T-helper 17 cell (primary cell): ENCODE measurements at places on chromosomes 16 and 17. TPM values are rescaled to one million over a fixed set of nuclear protein-coding genes. Genes with fewer than 3 reads are reported as not detected.

DNA sequence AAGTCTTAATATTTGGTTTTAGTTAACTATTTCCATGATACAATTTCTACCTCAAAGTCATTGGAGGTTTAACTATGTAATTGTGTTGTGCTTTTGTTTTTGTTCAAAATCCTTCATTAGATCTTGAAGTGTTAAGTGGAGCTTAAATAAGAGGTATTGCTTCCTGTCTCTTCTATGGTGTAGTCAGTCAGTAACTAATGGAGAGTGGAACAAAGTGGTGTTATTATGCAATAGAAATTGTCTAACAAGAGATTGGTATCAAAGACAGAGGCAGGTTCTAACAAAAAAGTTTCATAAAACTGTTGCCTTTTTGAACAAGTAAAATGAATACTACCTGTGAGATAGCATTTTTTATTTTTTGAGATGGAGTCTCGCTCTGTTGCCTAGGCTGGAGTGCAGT, 45.2 kb downstream of the GRB7 start:
- no peak for DNase-seq

- DNase-seq, result no peak
Measured at GRCh38 chr16:17224879-17225281, 245.9 kb downstream of the XYLT1 start.

DNA sequence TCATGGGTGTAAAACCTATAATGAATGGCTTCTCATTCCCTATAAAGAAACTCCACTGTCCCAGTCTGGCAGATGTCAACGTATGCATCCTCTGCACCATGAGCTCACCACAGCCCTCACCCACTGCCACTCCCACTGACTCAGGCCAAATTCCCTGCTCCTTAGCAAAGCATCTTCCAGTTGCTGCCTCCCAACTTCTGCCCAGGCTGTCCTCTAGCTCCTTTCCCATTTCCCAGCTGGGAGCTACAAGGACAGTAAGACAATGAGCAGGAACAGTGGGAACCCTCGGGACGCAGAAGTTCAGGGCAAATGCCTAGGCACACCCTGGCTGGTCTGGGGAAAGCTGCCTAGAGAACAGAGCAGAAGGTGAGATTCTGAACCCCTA, 9.1 kb upstream of the THAP11 start:
- no peak for DNase-seq

DNA sequence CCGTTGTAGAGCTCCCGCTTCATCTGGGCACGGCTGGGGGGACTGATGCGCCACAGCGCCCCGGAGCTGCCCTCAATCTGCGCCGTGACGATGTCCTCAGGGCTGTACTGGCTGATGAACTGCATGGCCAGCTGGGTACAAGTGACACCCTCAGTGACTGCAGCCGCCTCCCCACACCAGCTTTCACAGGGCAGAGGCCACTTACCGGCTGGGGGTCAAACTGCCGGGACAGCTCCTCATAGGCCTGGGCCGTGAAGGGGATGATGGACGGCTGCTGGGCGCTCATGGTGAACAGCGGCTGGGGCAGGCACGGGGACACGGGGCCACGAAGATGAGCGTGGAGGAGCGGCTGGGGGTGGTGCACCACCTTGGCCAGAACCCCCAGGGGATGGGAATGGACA, 10.3 kb downstream of the CTU2 start:
- DNase-seq, result no peak

- no peak for DNase-seq
Measured at GRCh38 chr16:89071686-89072547, 21.7 kb upstream of the ACSF3 start.

- DNase-seq, result no peak
Measured at GRCh38 chr17:33593991-33594390, 300.9 kb upstream of the ASIC2 start.

- DNase-seq, result no peak
Measured at GRCh38 chr17:15891318-15891717, 53.6 kb upstream of the ADORA2B start.

DNA sequence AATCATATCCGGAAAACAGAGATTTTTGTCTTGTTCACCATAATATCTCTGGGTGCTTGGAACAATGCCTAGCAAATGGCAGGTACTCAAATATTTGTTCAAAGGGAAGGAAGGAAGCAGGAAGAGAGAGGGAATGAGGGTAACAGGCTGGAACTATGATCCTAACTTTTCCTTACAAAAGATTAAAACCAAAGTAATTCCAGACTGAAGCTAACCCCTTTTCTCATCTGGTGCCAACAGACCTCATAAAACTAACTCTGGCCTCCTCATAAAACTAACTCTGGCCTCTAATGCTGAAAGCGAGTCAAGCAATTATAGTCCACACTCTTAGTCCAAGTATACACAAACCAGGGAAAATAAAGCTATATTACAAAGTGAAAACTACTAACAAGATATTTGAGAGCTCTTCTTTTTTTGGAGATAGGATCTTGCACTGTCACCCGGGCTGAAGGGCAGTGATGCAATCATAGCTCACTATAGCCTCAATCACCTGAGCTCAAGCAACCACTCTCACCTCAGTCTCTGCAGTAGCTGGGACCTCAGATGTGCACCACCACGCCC, 84.6 kb downstream of the KANSL1 start:
- no peak for DNase-seq

FA2H gene
- total RNA-seq, result 0.73 TPM

PRR29 gene
- total RNA-seq, result 3.3 TPM

DNA sequence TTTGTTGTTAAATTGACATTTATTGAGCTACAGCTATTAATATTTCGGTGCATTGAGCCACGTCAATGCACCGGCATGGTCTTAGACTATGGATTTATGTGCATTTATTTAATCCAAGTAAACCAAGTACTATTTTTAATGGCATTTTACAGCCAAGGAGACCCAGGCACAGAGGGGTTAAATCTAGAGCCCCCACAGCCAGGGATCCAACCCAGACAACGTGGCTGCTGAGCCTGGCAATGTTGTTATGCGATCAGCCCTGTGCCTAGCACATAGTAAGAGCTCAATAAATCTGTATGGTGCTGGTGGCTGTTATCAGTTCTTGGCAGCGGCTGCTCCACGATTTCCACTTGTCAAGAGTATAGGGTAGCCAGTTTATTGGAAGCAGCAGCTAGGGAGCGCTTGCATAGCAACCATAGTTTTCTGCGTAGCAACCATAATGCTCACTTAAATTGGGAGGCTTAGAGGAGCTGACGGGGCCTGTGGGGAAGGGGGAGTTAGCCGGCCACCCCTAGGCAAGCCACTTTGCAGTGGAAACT, 541 bp upstream of the RBBP6 start:
- no peak for DNase-seq

KIF18B gene
- total RNA-seq, result not detected

CBX8 gene
- 2.5 TPM for total RNA-seq

DNAJA3 gene
- 29.7 TPM for total RNA-seq
